Stimulated activated CD4-positive, alpha-beta T cell treated with anti-CD3 and anti-CD28 coated beads, Interleukin-1b, Interleukin-23, amount 100 ng/mL, for 4 hours (primary cell): ENCODE measurements at places on chromosomes 12 and 14.

- no peak for DNase-seq
Measured at GRCh38 chr12:109545826-109546225, 27.5 kb downstream of the MMAB start.

GRCh38 chr12:82008251-82008650 is 249.1 kb upstream of the PPFIA2 start:
- no peak for DNase-seq

DNA sequence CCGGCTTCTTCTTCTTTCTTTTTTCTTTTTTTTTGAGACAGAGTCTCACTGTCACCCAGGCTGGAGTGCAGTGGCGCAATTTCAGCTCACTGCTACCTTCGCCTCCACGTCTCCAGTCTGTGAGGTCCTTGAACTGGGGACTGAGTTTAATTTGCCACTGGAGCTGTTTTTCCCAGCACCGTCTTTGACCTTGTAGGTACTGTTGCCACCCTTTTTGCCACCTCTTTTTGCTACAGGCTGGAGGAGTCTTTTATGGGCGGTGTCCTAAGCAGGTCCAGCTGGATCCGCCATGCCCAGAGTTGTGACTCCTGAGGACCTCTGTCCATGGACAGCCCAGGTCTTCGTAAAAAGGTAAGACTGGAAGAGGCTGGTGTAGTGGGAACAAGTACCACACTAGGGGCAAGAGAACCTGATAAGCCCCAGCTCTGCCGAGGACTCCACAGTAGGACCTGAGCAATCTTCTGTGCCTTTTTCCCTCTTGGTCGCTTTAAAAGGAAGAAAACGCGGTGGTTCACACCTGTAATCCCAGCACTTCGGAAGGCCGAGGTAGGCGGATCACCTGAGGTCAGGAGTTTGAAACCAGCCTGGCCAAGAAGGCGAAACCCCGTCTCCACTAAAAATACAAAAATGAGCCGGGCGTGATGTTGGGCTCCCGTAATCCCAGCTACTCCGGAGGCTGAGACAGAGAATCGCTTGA is 946 bp downstream of the RNU4-2 start:
- DNase-seq: no peak

- no peak for DNase-seq
Measured at GRCh38 chr12:106021516-106021915, 117.2 kb downstream of the NUAK1 start.

- DNase-seq: no peak
Measured at GRCh38 chr14:94116701-94117100, 6.2 kb downstream of the IFI27 start.

DNA sequence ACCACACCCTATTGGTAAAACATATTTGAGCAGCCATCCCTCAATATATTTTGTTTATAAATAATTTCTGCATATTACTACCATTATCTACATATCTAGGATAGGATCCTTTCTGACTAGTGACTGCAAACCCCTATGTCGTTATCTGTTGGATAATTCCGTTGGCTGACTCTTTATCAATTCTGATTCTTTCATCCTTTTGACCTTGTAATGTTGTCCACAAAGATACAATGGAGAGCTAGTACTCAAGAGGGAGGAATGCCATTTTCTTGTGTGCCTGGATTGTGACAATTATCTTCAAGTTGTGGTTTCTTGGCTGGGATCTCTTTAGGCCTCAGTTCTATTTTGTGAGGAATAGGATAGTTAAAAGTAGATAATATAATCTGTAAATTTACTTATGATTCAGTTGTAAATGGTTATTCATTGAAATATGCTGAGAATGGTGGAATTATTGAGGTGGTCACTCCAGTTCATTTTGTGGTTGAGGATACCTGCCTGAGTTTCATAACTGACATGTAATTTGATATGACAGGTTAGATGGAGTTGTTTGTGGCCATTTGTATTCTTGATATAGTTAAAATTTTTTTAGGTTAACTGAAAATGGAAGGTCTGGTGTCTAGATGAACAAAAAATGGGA is 10.1 kb downstream of the CHST11 start:
- no peak for DNase-seq

- DNase-seq: no peak
Measured at GRCh38 chr12:67757651-67758050, 109.1 kb downstream of the DYRK2 start.
